Glutamatergic neuron (in vitro differentiated cells): ENCODE measurements at places on chromosomes 2 and 18. TPM values are rescaled to one million over a fixed set of nuclear protein-coding genes. Genes with fewer than 3 reads are reported as not detected.

RAB27B gene
- not detected for total RNA-seq

CD8A gene
- 0.59 TPM for total RNA-seq

GRCh38 chr2:231297108-231297908 lies 98.2 kb upstream of the B3GNT7 start:
- H3K36me3 ChIP-seq = no peaks in the 10 kb centered on the region
- no peak overlapping the region for H3K4me3 ChIP-seq
- DNase-seq = peak; percentile 77
- no peaks in the 10 kb centered on the region for H3K27me3 ChIP-seq
- peaks cover 19% of the 10 kb centered on the region for H3K4me1 ChIP-seq

- H3K27me3 ChIP-seq = no peaks in the 10 kb centered on the region
- H3K27ac ChIP-seq = no peak overlapping the region
Observed at GRCh38 chr2:225117051-225117716, 74.9 kb upstream of the DOCK10 start.

DNA sequence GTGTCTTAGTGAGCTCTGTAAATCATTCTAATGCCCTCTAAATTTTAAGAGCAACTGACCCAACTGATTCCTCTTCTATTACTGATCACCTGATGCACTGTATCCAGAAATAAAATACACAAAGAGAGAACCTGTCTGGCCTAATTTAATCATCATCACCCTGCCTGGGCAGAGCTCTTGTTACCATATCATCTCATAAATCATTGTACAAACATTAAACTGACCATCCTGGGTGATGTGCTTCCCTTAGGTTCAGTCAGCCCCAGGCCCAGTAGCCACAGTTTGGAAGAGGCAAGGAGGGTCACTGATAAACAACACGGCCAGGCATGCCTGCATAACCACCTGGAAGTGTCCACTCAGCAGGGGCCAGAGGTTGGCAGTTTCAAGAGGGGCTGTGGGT lies 22.7 kb upstream of the ACMSD start:
- H3K27me3 ChIP-seq = no peaks in the 10 kb centered on the region
- no peak overlapping the region for H3K4me3 ChIP-seq
- DNase-seq = no peak

DNA sequence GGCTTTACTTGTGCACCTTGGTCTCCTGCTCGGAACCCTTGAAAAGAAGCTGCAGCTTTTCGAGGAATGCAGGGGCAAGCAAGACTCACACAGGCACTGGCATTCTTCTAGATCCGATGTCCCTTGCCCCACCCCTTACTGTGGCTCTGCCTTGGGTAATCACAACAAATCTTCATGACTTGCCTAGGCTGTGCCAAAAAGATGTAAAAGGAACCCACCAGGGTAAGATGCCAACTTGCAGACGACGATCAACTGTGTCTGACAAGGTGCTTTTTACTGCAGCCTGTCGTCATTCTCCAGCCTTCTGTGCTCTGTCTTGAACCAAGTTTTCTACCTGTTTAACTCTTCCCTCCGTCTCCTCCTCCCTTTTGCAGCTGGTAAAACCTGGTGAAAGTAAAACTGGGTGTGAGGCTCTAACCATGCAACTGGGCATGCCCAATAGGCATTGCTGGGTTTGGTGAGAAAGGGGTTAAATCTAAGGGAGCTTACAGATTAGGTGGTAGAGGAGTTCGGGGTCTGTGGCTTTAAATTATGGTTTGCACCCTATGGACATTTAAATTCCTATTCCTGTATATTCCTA lies 909 bp upstream of the NRXN1 start:
- peak overlapping the region; percentile 96 for H3K4me3 ChIP-seq
- H3K27ac ChIP-seq = peak overlapping the region; percentile 97
- peaks cover 5% of the 10 kb centered on the region for H3K27me3 ChIP-seq
- H3K36me3 ChIP-seq = no peaks in the 10 kb centered on the region

SKOR2 gene
- total RNA-seq = 6.7 TPM

DNA sequence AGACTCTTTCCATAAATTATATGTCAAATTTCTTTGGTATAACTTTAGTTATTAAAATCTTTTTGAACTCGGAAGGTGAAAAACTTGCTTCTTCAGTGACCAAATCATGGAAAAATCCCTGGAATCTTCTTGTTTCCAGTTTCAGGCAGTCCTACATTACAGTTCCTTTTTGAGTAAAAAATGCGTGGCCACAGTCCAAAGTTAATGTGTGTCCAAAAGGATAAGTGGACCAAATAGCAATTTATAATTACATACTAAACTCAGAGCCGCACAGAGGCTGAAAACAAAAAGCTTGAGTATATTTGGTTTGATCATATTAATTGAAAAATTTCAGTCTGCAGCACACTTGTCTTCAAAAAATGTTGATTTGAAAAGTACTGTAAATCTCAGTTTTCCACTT lies 28.4 kb upstream of the DYNC2LI1 start:
- H3K36me3 ChIP-seq = no peaks in the 10 kb centered on the region
- H3K27ac ChIP-seq = no peak overlapping the region
- no peak for DNase-seq

GRCh38 chr2:74096052-74096451 lies 51.7 kb downstream of the BOLA3 start:
- H3K4me3 ChIP-seq = no peak overlapping the region
- H3K36me3 ChIP-seq = peaks cover 9% of the 10 kb centered on the region
- no peak overlapping the region for H3K27ac ChIP-seq
- no peak for DNase-seq
- peaks cover 1% of the 10 kb centered on the region for H3K4me1 ChIP-seq

DNA sequence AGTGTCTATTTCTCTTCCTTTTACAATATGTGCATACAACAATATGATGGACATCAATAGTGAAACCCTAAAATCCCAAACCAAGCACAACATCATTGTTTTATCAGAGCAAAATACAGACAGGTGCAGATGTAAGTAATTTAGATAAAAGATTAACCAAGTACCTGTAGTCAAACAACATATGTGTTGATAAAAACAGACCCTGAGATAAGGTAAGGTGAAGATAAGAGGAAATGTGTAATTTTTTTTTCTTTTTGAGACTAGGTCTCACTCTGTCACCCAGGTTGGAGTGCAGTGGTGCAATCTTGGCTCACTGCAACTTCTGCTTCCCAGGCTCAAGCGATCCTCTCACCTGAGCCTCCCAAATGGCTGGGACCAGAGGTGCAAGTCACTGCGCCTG lies 589.8 kb downstream of the PLCL1 start:
- H3K4me1 ChIP-seq = peaks cover 2% of the 10 kb centered on the region
- H3K27ac ChIP-seq = no peak overlapping the region
- no peak overlapping the region for H3K4me3 ChIP-seq
- DNase-seq = no peak

DNA sequence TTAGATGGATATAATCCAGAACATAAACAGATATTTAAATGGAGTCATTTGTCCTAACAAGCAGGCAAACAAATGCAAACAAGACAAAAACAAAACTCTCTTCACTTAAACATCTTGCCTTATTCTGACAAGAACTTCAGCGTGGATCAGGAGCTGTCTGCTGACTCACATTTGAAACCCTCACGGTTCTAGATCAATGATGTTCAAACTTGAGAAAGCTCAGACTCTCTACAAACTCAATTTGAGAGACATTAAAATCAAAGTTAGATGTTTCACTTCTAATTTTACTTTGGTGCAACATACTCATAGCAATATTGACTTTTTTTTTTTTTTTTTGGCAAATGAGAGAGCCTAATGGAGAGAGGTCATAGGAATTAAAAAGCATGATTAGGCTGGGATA lies 362.8 kb upstream of the SLC14A2 start:
- no peak overlapping the region for H3K4me3 ChIP-seq
- no peaks in the 10 kb centered on the region for H3K36me3 ChIP-seq
- H3K27ac ChIP-seq = no peak overlapping the region

CFAP221 gene
- 0.34 TPM for total RNA-seq

DNA sequence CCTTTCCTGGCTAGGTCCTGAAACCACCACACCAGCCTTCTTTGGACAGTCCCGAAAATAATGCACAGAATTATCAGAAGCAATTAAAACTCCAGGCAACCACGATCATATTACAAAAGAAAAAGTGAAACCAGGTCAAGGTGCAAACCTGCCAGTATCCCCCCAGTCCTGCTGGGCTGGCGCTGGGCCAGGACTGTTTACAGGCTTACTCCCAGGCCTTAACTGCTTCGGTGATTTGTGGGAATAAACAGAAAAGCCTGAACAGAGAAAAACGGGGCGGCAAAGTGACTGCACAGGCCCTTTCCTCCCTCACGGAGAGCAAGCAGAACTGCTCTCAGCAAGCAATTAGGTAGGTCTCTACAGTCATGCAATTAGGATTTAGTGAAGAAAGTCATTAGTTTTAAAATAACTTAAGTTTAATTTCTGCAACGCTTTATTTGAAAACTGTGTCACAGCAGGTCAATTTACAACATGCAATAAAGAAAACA lies 1.3 kb downstream of the HDAC4 start:
- no peaks in the 10 kb centered on the region for H3K36me3 ChIP-seq
- no peak for DNase-seq
- peak overlapping the region; percentile 88 for H3K4me3 ChIP-seq
- H3K27ac ChIP-seq = peak overlapping the region; percentile 90

C1QL2 gene
- total RNA-seq = not detected

DNA sequence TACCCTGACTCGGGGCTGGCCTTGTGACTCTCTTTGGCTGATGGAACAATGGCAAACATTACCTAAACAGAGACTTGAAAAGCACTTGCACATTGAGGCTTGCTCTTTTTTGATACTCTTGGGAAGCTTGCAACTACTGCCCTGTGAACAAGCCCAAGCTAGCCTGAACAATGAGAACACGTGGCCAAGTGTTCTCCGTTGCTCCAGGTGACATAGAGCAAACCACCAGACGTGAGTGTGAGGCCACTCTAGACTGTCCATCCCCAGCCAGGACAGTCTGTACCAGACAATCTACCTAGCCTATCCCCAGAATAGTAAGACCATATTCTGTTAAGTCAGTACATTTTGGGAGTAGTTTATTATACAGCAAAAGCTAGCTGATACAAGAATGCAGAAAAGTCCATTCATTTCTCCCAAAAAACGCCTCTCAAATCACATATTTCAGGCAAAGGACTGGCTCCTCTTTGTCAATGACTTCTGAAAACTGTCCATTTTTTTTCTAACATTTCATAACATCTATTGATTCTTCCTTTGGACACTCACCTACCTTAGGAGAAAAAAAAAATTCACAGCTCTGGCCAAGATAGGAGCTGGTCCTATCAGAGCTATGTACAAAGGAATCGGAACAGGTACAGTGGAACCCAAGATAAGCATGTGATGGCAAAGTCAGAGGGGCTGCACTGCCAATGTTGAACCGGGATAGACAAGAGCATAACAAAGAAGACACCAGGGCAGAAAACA lies 142.1 kb upstream of the PKDCC start:
- peaks cover 7% of the 10 kb centered on the region for H3K36me3 ChIP-seq
- DNase-seq = no peak
- no peaks in the 10 kb centered on the region for H3K27me3 ChIP-seq
- no peak overlapping the region for H3K4me3 ChIP-seq

LINC00305 gene
- total RNA-seq = not detected

DNA sequence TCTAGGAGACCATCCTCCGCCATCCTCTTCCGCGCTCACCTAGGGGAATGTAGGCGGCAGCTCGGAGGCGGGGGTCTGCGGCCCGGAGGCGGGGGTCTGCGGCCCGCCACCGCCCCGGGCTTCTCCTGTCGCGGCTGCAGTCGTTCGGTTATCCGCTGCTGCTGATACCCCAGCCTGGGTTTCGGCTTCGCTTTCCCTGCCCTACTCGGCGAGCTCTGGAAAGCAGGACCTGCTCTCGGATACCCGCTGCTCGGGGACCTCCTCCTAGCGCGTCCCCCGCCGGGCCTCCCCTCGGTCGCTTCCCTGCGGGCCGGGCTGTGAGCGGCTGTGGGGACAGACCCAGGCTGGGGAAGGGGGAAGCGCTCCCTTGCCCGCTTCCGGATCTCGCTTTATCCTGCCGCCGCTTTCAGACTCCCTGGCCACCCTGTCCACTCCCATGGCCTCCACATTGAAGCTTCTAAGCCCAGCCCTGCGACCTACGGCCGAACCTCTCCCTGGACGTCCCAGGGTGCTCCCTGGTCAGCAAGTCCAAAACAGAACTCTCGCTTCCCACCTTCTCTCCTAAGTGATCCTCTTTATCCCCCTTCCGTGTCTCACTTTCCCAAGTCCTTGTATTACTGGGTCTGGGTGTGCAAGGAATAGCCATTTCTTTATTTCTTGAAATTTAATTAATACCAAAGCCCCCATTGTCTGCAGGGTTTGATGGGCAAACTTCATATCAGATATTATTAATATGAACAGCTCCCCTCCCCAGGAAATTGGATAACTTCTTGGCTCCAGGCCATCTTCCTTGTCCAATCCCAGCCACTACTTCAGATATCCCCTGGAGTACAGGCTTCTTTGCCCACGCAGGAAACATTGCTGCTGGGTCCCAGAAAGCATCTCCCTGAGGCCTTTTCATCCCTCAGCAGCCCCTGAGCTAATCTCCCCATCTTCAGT lies 769 bp downstream of the FKBP1B start:
- peak overlapping the region; percentile 93 for H3K4me3 ChIP-seq
- no peak overlapping the region for H3K27ac ChIP-seq
- no peaks in the 10 kb centered on the region for H3K36me3 ChIP-seq
- peaks cover 17% of the 10 kb centered on the region for H3K4me1 ChIP-seq
- H3K27me3 ChIP-seq = peaks cover 5% of the 10 kb centered on the region

ZBTB7C gene
- 10.6 TPM for total RNA-seq

NGEF gene
- 7.2 TPM for total RNA-seq

RFTN2 gene
- total RNA-seq = 2.5 TPM

- H3K27ac ChIP-seq = no peak overlapping the region
- H3K4me3 ChIP-seq = no peak overlapping the region
- H3K4me1 ChIP-seq = peaks cover 3% of the 10 kb centered on the region
- peaks cover 5% of the 10 kb centered on the region for H3K36me3 ChIP-seq
- no peak for DNase-seq
Observed at GRCh38 chr18:49961271-49961670, 147.9 kb upstream of the ACAA2 start.

ESCO1 gene
- 14.3 TPM for total RNA-seq

DNA sequence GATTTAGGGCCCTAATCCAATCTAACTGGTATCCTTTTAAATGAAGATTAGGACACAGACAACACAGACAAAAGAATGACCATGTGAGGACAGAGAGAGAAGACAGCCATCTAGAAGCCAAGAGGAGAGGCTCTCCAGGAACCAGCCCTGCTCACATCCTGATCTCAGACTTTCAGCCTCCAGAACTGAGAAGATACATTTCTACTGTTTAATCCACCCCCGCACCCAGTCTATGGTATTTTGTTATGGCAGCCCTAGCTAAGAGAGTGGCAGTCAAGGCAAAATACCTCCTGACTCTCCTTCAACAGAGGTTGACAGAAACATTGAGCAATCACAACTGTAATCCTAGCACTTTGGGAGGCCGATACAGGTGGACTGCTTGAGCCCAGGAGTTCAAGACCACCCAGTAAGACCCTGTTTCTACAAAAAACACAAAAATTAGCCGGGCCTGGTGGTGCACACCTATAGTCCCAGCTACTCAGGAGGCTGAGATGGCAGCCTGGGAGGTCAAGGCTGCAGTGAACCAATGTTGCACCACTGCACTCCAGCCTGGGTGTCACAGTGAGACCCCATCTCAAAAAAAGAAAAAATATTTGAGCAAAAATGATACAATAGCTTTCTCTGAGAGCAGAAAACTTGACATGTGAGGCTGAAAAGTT lies 34.7 kb downstream of the WDR33 start:
- no peaks in the 10 kb centered on the region for H3K36me3 ChIP-seq
- no peak for DNase-seq
- H3K27ac ChIP-seq = no peak overlapping the region
- H3K4me1 ChIP-seq = peaks cover 8% of the 10 kb centered on the region

- no peak for DNase-seq
- H3K27ac ChIP-seq = no peak overlapping the region
- no peak overlapping the region for H3K4me3 ChIP-seq
- peaks cover 18% of the 10 kb centered on the region for H3K4me1 ChIP-seq
- H3K27me3 ChIP-seq = peaks cover 1% of the 10 kb centered on the region
Observed at GRCh38 chr2:233439191-233439590, 84.9 kb downstream of the DGKD start.
